WTC11 (cell line): ENCODE measurements at places on chromosomes 3 and 15. TPM values are rescaled to one million over a fixed set of nuclear protein-coding genes. Genes with fewer than 3 reads are reported as not detected.
A peak's percentile ranks its signal among the peaks of the same experiment; 100 is the strongest.

GRCh38 chr15:63200464-63201249 is 11.3 kb downstream of the RAB8B start:
- no peak for DNase-seq

DNA sequence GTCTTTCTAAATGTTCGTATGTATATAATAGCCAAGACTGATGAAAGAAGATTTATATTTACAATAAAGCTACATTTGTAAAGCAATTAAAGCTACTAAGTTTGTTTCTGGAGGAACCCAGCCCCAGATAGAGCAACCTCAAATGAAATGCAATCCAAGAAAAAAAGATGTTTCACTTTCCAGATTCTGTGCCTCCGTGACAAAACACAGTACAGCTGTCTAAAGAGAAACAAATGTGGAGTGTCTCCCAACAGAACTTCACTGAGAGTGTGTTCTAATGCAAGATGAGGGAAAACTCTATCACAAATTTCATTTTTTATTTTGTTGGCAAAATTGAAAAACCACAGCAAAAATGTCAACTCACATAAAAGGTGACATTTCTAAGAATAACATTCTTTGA is 317.0 kb downstream of the OCA2 start:
- DNase-seq: no peak

- DNase-seq: no peak
Measured at GRCh38 chr3:70970171-70970570, 613.4 kb downstream of the FOXP1 start.

GRCh38 chr3:190051641-190052040 is 69.1 kb downstream of the P3H2 start:
- no peak for DNase-seq

DNA sequence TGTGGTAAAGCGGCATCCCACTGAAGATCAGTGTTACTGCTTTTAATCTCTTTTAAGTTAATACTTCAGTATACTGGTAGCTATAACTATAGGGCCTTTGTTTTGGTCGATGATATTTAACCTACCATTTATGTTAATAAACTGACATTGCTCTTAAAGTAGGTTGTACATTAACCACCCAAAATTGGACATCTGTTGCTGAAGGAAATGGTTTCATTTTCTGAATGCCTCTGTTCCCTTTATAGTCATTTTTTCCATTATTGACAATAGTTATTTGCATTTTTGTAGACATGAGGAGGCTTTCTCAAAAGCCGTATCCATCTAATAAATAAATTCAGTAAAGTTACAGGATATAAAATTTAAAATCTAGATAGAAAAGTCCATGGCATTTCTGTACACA is 252.4 kb upstream of the UBE2E1 start:
- DNase-seq: no peak

- no peak for DNase-seq
Measured at GRCh38 chr3:152717252-152717651, 117.7 kb upstream of the P2RY1 start.

DNA sequence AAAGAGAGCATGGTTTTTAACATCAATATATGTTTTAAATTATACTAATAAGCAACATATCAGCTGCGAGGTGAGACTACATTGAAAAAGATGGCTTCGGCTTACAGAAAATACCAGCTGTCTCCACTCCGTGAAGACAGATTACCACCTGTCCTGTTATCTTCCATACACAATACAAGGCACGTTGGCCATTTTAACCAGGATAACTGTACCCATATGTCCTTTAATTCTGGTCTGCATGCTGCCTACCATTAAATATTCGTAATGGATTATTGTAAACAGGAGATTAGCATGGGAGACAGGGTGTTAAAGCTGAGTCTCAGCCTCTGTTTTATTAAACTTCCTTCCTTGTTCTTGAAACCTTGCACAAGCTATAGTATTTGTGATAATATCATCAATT is 855.5 kb downstream of the ROBO1 start:
- no peak for DNase-seq

GRCh38 chr15:29925227-29926082 is 103.2 kb upstream of the TJP1 start:
- DNase-seq: peak; percentile 91

DNA sequence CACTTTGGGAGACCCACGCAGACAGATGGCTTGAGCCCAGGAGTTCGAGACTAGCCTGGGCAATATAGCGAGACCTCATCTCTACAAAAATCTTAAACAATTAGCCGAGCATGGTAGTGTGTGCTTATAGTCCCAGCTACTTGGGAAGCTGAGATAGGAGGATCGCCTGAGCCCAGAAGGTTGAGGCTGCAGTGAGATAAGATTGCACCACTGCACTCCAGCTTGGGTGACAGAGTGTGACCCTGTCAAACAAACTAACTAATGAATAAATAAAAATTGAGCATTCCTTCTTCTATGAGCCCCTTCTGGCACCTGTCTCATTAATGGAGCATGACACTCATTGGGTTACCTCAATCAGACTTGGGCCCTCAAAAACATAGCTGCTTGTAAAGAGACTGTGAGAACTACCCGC is 7.5 kb downstream of the ZDHHC3 start:
- DNase-seq: no peak

GRCh38 chr3:153051427-153052095 is 110.5 kb upstream of the RAP2B start:
- no peak for DNase-seq

GRCh38 chr3:195263193-195263924 is 7.6 kb downstream of the XXYLT1 start:
- DNase-seq: no peak

- DNase-seq: no peak
Measured at GRCh38 chr3:112651516-112651915, 10.6 kb upstream of the CCDC80 start.

DNA sequence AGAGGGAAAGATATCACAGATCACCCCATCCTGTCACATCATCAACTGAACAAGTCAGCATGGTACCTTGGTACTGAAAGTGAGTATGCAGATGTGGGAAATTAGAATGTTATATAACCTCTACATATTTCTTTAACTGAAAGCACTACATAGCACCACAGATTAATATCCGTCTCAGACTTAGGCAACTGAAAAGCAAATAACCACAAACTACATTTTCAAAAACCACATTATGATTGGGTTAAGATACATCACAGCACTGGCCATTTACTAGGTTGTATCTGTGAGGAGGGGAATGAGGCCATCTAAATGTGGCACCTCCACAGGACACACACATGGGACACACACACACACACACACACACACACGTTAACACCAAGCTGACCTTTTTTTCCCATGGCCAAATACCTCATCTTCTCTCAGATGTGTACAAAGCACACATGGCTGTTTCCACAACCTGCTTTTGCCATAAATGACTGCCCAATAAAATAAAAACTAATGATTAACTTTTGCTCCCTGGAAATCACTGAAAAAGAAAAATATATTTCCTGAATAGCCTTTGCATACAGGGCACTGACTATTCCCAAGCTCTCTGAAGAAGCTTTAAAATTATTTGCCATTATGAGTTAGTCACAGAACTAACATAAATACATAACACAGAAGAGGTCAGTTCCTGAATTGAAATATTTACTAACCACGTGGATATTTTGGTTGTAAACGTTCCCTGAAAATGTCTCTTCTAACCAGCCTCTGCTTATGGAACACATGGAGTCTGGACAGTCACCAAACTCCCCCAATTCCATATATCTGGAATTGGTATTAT is 60.1 kb downstream of the SUMF1 start:
- DNase-seq: no peak

DNA sequence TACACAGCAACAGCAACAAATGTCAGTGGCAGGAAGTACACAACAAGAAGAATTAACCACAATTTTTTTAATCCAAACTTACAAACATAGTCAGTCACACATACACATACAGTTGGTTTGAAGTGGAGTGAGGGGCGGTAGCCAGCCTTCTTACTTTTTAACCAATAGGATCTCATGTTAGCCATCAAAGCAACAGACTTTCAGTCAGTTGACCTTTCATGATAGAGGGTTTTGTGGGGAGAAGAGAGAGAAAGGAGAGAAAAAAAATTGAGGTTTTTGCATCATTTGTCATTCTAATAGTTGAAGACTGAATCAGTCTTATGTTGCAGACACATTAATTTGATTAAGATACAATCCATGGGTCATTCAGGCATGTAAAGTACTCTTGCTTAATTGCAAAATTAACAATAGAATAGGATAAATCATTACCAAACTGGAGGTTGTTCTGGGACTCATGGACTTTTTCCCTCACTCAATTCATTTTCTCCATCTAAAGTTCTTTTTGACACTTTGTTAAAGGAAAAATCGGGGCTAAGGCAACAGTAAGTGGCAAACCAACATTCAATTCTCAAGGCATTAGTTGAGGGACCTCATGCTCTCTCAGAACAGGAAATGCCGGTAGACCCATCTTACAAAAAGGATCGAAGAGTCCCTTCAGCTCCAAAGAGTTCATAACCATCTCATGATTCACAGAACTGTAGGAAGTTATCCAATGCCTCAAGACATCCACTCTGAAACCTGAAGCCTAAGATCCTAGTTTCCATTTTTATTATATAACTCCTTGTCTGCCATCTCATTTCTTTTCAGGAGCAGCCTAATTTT is 159.5 kb upstream of the LPP start:
- no peak for DNase-seq

DNA sequence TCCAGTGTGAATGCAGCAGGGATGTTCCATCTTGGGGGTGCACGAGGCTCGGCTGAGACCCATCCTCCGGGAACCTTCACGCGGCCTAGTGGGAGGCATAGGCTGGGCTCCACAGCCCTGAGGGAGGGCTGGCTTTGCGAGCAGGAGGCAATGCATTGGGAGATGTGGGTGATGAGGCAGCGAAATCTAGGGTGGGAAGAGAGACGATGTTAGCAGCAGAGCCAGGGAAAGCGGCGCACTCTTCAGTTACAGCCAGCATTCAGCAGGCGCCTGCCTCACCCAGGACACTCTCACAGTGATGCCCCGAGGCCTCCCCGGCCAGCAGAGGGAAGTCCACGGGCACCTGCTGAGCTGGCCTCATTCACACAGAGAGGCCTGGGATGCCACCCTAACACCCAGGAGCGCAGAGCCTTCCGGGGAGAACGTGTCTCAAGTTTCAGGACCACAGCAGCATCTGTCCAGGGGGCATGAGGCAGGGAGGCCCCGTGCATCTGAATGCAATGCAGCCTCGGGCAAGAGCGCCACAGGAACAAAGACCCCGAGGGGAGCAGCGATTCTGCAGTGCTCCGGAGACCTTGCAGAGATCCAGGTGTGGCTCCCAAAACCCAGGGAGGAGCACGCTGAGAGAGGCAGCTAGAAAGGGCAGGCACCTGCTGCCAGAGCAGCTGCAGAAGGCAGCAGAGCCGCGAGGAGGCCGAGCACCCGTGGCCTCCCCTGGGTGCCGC is 102.4 kb downstream of the NUP210 start:
- no peak for DNase-seq

- DNase-seq: no peak
Measured at GRCh38 chr15:40361640-40362039, 3.6 kb downstream of the DISP2 start.

DNA sequence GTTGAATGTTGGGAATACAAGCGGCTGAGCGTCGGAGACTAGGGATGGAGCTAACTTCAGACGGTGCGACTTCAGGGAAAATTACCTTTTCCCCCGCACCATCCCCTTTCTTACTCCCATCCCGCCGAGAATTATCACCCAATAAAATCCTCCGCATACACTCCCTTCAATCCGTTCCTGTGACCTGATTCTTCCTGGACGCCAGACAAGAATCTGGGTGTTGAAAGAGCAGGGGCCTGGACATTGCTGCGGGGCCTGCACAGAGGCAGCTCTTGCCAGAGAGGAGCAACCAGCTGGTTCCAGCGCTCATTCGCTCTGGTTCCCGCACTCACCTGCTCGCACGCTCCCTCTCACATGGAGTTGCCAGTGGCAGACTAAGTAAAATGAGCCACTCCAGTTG is 241.9 kb downstream of the ALCAM start:
- peak; percentile 11 for DNase-seq

- no peak for DNase-seq
Measured at GRCh38 chr15:81113204-81113657, 20.8 kb upstream of the CFAP161 start.

DNA sequence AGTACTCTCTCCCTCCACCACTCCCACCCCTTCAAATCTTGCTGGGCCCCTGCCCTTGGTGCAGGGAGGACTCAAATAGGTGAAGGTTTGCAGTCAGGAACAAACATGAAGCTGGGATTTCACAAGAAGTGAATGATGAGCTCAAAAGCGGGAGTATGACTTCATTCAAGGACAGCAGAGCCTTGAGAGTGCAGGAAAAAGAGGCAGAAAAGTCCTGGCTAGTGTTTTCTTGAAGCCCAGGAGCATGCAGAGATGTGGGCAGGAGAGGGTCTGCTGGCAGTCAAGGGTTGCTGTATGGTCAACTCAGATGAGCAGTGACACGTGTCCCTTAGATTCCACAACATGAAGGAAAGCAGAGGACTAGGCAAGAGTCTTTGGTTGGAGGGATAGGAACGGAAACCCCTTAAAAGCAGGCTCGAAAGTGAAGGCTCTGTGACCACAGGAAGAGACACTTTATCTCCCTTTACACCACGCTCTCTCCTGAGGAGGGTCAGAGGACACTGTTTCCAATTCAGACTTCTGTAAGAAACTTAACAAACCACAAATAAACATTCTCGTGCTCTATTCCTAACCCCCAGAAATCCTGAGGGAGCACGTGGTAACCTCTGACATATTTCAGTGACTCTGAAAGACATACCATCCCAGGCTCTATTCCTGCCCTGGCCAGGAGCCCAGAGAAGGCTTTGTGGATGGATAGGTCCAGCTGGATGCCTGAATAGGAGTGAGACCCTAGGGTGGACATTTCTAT is 168.0 kb upstream of the NDN start:
- DNase-seq: no peak

- DNase-seq: no peak
Measured at GRCh38 chr3:124059580-124059979, 67.7 kb upstream of the ROPN1 start.

- no peak for DNase-seq
Measured at GRCh38 chr15:72404356-72404755, 6.3 kb downstream of the TMEM202 start.

GRCh38 chr15:77695961-77696582 is 63.4 kb upstream of the LINGO1 start:
- no peak for DNase-seq

DNA sequence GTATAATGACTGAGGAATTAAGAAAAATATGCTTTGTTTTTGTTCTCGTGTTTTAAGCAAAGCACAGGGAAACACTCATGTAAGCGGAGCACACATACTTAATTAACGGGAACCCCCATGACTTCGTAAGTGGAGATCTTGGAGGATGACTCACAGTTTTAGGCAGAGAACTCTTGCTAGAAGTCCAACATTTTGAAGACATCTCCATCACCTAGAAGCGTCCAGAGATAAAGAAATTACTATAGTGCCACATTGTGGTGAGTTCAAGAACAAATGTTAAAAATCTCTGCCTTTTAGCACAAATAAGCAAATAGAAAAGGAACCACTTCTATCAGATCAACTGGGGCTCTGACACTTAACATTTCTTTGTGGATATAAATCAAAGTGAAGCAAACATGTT is 194.1 kb upstream of the ARHGEF26 start:
- DNase-seq: no peak

- DNase-seq: peak; percentile 87
Measured at GRCh38 chr3:75906555-75907112, 121.3 kb upstream of the ZNF717 start.

GRCh38 chr3:71528816-71529215 is 54.7 kb downstream of the FOXP1 start:
- DNase-seq: no peak

Gene HTR3C
- total RNA-seq: not detected in 3 replicates

Gene IL17RD
- total RNA-seq: 59.1 to 72.9 TPM (median 66.0 TPM) in 3 replicates

Gene RAB6B
- 14.9 to 21.0 TPM (median 18.0 TPM) in 3 replicates for total RNA-seq

Gene C3orf85
- not detected in 3 replicates for total RNA-seq

Gene NDUFAF3
- total RNA-seq: 36.8 to 50.3 TPM (median 49.6 TPM) in 3 replicates

Gene RBPMS2
- total RNA-seq: 195 to 210 TPM (median 202 TPM) in 3 replicates

Gene CD200
- total RNA-seq: 46.8 to 56.1 TPM (median 54.1 TPM) in 3 replicates

Gene PPM1L
- 16.0 to 18.1 TPM (median 16.1 TPM) in 3 replicates for total RNA-seq

Gene KCNAB1
- 0.41 to 1.1 TPM (median 1.0 TPM) in 3 replicates for total RNA-seq

Gene SYNM
- total RNA-seq: 2.1 to 2.2 TPM (median 2.2 TPM) in 3 replicates

Gene TM4SF4
- total RNA-seq: 0.92 to 2.0 TPM (median 1.4 TPM) in 3 replicates
